ENCODE measurements at places on chromosomes 2 and 18.

GRCh38 chr18:407626-408224, 92.8 kb downstream of the COLEC12 start:
- peak; percentile 59 for DNase-seq

- peak; percentile 85 for DNase-seq
Measured at GRCh38 chr18:11268741-11269233, 119.4 kb upstream of the PIEZO2 start.

- DNase-seq, result no peak
Measured at GRCh38 chr18:75029481-75029880, 179.5 kb downstream of the PTGR3 start.

- DNase-seq, result no peak
Measured at GRCh38 chr18:31973929-31974546, 31.1 kb upstream of the TRAPPC8 start.

DNA sequence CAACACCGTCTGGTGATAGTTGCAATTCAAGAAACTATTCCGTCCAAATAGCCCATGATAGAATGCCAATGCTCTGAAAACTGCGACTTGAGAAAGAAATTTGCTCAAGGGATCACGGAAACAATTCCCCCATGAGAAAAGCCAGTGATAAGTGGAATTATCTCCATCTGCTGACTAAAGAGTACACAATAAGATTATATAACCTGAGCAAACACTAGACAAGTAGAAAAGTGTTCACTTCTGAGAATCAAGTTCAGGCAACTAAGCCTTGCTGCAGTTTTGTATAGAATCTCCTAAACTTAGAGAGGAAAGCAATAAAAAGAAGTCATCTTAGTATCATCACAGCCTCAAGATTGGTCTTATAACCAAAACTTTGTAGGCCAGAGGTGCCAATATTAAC, 336.3 kb upstream of the NRXN1 start:
- DNase-seq, result no peak

DNA sequence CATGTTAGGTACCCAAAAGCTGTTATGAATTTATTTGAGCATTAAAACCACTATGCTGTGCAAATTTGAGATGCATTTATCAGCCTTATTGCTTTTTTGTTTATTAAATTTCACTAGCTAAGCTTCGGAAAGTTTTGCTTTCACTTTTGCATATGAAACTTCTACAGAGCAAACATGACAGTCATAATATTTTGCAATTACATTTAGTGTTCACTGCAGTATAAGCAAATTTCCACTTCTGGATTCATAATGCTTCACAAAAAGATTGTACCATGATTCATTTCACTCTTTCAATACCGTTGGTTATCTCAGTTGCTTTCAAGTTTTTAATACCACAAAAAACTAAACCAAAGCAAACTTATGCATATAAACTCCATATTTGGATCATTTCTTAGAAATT, 228.7 kb upstream of the SLC8A1 start:
- no peak for DNase-seq

DNA sequence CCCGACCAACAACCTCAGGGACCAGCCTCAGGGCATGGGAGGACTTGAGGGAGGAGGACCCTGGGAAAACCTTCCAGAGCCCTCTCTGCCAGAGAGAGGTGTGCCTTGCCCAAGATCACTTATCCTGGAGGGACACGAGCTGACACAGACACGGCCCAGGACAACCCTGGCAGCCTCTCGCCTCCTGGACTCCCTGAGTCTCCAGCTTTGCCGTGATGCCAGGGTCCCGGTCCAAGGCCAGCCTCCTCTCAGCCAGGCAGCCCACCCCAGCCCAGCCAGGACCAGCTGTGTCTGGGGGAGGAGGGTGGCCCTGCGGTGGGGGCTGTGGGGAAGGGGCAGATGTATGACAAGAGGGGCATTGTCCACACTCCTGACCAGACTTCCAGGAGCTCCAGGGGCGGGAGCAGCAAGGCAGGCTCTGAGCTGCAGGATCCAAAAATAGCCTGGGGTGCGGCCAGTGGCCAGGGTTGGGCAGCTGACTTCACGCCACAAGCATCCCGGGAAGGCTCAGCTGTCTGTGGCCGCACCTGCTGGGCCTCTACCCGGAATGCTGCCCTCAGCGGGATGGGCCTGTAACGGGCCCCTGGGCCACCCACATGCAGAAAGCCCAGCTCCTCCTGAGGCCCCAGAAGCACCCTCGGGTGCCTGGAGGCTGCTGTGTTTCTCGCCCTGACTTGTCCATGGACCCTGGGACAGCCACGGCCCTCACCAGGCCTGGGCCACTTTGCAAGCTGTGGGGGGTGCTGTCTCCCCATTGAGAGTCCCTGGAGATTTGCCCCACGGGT, 65.5 kb upstream of the GPC1 start:
- peak; percentile 75 for DNase-seq

DNA sequence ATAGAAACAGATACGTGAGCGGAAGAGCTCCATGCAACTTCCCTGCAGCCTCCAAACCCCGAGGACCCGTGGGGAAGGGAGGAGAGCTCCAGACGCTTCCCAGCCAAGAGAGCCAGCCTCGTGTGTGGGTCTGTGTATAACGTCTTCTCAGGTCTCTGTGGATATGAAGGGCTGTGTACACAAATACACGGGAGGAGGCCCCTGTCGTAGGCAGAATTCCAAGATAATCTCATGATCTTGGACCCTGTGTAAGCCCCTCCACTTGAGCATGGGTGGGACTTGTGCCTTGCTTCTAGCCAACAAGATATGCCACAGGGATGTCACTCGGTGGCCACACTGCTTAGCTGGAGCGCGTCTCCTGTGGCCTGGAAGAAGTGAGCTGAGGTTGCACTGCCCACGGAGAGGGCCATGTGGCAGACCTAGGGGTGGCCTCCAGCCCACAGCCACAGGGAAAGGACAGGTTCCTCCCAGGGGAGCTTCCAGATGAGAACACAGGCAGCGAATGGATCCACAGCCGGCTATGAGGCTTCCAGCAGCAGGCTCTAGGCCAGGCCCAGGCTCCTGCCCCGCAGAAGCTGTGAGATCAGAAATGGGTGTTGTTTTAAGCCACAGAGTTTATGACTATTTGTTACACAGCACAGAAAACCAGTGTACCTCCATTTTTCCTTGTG, 15.6 kb upstream of the KLF11 start:
- DNase-seq, result no peak

- DNase-seq, result no peak
Measured at GRCh38 chr2:178256382-178257042, 62.2 kb downstream of the OSBPL6 start.

DNA sequence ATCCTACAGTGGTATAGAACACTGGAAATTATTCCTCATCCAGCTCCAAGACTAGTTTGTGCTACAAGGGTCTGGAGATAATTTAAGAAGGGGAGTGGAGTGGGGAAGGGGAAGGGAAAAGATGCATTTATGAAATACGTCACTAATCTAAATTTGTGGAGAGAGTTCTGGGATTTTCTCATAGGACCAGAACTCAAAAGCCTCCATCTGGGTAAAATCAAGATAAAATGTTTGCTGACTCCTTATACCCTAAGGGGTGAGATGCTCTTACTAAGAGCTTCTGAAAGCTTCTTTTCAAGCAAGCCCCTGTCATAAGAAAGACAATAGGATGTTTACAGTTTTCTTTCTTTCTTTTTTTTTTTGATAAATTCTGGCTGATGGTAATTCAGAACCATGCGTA, 88.5 kb upstream of the RBMS1 start:
- DNase-seq, result no peak

- no peak for DNase-seq
Measured at GRCh38 chr18:8386669-8387380, 222.4 kb upstream of the RAB12 start.

GRCh38 chr2:240963065-240963867, 35.2 kb upstream of the SNED1 start:
- no peak for DNase-seq

- DNase-seq, result peak; percentile 37
Measured at GRCh38 chr2:163662141-163662780, 73.5 kb downstream of the FIGN start.

- DNase-seq, result peak; percentile 59
Measured at GRCh38 chr2:18750672-18751554, 161.5 kb upstream of the NT5C1B start.

GRCh38 chr2:241009601-241010530, 11.4 kb downstream of the SNED1 start:
- peak; percentile 83 for DNase-seq

DNA sequence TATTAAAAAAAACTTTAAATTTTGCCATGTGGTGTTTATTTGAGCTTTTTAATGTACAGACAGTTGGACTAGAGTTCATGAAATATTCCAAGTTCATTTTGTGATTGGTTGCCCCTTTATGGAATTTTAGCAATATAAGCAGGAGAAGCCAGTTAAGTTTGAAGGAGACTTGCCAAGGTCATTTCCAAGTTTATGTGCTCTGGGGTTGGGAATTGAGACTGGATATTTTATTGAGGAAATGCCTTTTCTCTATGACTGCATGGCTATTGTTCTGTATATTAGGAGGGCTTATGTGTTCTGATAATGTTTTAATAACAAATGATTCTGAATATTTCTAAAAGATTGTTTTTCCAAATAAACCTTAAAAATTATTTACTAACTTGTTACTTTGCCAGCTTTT, 67.0 kb upstream of the TCF4 start:
- no peak for DNase-seq

DNA sequence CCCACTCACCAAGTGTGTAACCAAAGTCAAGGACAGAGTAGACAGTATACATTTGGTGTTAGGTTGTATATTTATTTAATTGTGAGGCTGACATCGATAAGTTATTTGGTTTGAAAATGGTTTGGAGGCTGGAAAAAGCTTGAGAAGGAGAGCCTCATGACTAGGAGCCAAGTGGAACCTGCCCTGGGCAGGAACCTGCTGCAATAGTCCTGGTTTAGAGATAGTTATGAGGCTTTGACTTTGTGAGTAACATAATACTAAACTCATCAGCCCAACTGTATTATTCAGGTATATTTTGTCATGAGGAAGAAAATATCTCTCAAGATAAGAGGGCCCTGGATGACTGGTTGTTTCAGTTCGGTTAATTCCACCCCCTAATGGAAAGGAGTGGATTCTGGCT, 234.3 kb upstream of the CYRIA start:
- no peak for DNase-seq

GRCh38 chr2:212136216-212136795, 402.3 kb downstream of the ERBB4 start:
- DNase-seq, result no peak

GRCh38 chr18:79405781-79406575, 10.2 kb downstream of the NFATC1 start:
- DNase-seq, result no peak

DNA sequence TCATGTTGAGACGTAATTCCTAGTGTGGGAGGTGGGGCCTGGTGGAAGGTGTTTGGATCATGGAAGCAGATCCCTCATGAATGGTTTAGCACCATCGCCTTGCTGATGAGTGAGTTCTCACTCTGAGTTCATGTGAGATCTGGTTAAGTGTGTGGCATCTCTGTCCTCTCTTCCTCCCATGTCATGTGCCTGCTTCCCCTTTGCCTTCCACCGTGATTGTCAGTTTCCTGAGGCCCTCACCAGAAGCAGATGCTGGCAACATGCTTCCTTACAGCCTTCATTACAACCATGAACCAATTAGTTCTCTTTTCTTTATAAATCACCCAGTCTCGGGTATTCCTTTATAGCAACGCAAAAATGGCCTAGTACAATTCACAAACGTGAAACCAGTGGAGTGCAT, 14.6 kb upstream of the MCM6 start:
- no peak for DNase-seq

DNA sequence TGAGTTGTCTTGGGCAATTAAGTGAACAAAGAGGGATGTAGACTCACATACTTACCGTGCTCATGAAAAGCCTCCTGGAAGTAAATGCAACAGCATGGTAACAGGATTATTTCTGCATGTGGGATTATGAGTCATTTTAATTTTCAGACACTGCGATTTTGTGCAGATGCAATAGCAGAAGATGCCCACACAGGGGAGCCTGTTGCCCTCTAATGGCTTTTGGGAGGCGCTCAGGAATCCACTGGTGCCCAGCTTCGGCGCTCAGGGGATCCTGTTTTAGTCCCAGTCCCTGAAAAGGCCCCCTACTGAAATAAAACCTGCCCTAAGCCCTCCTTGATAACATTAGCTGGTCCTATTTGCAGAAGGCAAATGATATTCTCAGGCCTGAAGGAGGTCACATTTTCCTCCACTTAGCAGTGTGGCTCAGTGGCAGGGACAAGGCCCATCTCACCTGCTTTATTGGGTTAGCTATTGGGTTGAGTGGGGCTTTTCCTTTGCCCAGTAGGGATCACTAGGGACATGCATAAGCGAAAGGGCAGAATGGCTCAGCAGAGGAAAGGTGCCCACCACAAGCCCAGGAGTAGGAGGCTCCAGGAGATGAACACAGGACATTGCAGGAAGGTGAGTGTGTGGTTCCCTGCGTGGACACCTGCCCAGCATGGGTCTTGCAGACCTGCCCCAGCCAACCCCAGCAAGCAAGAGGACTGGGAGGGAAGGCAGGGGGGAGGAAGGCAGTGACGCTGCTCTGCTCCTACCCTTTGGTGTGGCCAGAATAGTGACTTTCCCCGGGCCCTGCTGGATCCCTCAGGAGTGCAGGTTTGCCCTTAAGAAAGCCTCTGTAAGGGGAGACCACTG, 26.5 kb upstream of the KCNS3 start:
- peak; percentile 71 for DNase-seq

DNA sequence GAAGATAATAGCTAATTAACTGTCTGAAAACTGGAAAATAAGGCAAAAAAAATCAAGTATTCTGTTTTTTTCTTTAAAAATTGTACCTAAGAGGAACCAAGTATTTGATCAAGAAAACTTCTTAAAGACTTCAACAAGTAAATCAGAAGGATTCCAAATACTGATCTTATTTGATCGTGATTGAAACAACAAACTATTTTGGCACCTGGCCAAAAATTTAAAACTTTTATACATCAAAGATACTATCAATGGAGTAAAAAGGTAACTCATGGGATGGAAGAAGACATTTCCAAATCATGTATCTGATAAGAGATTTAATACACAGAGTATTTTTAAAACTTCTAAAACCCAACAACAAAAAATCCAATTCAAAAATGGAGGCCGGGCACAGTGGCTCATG, 46.7 kb downstream of the CFAP210 start:
- no peak for DNase-seq

DNA sequence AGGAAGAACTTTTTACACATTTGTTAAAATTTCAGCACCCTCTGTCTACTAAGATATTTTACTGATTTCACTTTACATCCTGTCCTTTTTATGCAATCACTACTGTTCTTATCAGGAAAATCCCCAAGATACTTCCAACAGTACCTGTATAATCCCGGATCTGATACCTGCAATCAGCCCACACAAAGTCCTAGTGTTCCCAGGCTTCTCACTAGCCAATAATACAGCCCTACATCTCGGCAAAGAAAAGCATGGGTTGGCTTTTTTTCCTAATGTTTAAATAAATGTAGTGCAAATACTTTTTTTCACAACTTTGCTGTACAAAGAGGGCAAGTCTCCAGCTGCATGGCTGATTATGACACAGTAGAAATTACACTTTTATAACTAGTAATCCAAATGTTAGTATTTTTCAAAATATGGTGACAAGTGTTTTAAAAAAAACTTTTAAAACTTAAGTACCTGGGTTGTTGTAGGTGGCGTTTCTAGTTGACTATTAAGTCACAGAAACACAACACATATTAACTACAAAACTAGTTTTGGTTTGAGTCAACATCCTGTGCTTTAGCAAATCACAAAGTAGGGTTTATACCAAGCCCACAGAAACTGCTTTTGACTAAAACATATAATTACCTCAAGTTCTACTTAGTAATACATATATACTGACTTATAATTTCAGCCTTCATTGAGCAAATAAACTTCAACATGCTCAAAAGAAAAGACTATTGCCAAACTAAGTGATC, 19.5 kb downstream of the CNOT11 start:
- DNase-seq, result no peak

- no peak for DNase-seq
Measured at GRCh38 chr2:133838642-133839365, 270.5 kb upstream of the NCKAP5 start.
